ENCODE measurements at places on chromosomes 2 and 18.

GRCh38 chr2:12597610-12598009, 119.1 kb upstream of the TRIB2 start:
- DNase-seq, result no peak

GRCh38 chr2:50746526-50746925, 285.4 kb downstream of the NRXN1 start:
- DNase-seq, result no peak

DNA sequence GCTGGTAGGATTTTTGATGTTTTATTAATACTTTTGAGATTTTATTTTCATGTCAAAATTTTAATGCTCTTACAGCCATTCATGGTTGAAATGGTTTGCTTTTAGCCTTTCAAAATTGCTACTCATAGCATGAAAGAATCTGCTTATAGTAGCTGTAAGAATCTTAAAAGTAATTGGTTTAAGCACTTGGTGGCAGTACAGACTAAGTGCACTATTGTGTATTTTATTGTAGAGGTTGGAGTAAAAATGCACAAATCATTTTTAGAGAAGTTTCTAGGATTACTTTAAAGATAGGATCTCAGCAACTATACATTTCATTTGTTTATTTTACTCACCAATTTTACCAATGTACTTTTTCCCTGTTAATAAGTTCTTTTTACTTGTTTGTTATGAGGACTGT, 205.8 kb downstream of the SPAG16 start:
- DNase-seq, result no peak

- no peak for DNase-seq
Observed at GRCh38 chr2:121790276-121790956, 35.0 kb downstream of the TSN start.

DNA sequence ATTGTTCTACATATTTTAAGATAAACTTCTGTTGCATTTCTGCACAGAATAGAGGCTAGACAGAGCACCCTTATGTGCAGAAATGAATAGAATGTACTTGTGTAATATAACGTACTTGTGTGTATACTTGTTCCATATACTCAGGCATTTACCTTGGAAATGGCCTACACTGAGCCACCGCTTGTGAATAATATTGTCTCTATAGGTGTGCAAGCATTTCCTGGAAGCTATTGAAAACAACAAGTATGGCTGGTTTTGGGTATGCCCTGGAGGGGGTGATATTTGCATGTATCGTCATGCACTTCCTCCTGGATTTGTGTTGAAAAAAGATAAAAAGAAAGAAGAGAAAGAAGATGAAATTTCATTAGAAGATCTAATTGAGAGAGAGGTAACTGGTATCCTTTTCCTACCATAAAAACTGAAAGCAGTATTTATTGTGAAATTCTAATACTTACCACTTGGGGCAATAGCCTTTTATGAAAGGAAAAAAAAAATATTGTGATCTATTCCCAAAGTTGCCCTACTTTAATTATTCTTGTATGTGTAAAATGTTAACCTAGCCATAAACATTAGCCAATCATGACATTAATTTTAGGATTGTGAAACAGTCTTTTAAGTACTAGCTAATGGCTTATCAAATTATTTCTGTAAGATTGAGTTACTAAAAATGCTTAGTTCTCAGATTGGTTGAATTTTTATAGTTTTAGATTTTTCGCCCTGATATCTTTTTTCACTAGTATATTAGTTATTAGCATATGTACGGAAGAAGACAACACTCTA, 18.0 kb downstream of the ZC3H15 start:
- no peak for DNase-seq

DNA sequence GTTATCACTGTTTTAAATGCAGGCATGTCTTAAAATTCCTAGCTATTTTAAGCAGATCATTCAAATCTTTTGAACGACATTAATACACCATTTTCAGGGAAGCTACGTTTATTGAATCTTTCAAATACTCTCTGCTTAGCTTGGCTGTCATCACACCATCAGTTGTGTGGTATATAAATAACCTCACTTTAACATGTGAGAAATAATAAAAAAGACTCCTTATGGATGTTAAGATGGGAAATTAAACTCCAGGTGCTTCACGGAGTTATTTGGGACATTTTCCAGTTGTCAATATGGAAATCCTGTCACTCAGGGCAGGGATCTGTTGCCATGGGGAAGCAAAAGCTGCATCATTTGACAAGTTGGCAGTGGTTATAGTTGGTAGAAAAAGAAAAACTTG, 649.2 kb upstream of the CDH2 start:
- no peak for DNase-seq

GRCh38 chr2:201983800-201984199, 49.9 kb upstream of the FZD7 start:
- no peak for DNase-seq

- DNase-seq, result no peak
Observed at GRCh38 chr2:173264603-173265366, 89.9 kb upstream of the CDCA7 start.

DNA sequence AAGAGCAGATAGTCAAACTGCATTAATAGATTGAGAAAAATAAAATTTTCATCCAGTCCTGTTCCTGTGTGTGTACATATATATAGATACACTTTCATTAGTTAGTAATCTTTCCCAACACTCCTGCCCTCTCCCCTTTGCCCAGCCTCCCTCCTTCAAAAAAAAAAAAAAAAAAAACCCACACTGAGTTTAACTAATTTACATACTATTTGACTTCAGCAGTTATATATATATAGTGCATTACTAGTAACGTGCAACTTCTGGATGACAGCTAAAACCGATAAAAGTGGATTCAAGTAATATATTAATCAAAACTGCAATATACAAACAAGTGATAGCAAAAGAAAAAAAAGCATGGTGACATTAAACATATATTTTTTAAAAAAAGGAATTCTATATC, 1.4 kb downstream of the FIGN start:
- DNase-seq, result no peak

- no peak for DNase-seq
Observed at GRCh38 chr2:142796161-142796560, 81.3 kb upstream of the KYNU start.

DNA sequence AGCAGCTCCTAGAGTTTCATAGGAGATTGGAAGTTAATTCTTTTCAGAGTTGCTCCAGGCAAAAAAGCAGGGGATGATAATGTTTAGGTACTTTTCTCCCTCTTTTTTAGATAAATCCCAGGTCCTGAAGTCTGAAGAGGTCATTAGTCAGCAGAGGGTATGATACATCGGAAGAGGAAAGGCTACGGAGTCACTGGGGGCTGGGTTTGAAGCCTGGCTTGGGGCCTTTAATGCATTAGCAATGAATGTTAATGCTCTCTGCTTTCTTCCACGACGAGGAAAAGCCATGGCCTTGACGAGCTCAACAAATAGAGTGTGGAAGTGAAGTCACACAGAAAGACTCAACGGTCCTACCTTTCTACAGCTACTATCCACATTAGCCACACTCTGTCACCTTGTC, 235.1 kb downstream of the NCKAP5 start:
- no peak for DNase-seq

GRCh38 chr18:11851806-11852337, 659 bp downstream of the CHMP1B start:
- DNase-seq, result no peak

- DNase-seq, result no peak
Observed at GRCh38 chr2:181725476-181725875, 45.2 kb upstream of the NEUROD1 start.

- DNase-seq, result no peak
Observed at GRCh38 chr18:77530732-77531131, 281.1 kb downstream of the GALR1 start.

GRCh38 chr2:88355486-88355885, 97.0 kb downstream of the FOXI3 start:
- DNase-seq, result no peak

DNA sequence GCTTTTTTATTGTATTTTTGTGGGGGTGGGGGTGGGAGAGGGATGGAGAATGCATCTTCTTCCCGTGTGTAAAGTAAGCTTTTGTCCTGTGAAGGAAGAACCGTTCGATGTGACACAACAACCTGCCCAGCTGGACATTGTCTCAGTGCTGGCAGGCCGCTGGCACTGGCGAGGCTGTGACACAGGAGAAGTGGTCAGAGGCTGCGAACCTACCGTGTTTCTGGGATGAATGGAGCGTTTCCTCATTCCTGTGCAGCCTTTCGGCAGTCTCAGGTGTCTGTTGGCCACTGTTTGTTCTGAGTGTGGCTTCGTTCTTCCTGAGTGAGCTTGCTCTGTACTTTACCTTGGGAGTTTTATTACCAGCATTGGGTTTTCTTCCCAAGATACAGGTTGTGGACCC, 8.0 kb downstream of the RAMP1 start:
- no peak for DNase-seq

DNA sequence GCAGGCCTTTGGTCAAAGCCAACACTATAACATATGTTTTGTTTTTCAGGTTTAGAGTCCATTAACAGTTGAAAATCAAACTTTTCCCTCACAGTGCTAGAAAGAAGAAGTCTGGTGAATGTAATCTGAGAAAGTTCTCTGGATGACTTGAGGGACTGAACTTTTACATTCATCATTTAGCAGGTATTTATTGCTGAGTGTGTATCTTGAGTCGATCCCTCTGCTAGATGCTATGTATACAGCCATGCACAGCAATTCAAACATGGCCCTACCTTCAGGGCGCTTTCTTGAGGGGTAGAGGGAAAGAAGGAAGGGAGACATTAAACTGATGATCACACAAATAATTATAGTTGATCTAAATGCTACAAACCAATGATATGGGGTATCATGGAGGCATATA, 89.6 kb downstream of the CLHC1 start:
- DNase-seq, result no peak

DNA sequence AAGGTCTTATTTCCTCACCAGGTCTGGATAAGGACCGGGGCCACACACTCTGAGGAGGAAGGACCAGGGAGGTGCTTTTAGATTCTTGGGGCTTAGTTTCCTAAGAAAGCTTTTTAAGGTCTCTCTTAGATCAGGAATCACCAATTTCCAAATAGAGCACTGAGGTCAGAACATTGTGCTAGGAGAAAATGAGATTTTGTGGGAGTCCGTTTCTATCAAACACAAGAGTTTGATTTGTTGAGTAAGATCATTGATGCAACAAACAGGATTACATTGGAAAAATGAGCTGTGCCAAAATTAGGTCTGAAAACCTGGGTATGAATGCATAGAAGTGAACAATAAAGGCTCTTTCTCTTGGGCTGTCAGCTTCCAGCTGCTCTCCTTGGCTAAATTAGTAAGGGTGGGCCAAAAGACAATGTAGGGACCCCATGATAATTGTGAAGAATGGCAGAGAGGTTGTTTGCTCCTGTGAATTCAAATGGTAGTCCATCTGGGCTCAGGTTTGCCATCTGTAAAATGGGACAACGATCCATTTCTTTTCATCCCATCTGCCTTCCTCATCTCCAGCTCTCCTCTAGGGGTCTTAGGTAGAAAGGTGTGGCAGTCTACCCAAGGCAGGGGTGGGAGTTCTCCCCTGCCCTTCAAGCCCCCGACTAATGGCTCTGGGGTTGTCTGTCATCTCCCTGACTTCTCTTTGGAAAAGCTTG, 20.0 kb downstream of the IGFBP2 start:
- no peak for DNase-seq

GRCh38 chr2:45588158-45588829, 22.8 kb downstream of the SRBD1 start:
- no peak for DNase-seq

- no peak for DNase-seq
Observed at GRCh38 chr2:210477496-210477895, 937 bp upstream of the LANCL1 start.

- DNase-seq, result no peak
Observed at GRCh38 chr2:206990360-206990759, 51.0 kb downstream of the CPO start.

DNA sequence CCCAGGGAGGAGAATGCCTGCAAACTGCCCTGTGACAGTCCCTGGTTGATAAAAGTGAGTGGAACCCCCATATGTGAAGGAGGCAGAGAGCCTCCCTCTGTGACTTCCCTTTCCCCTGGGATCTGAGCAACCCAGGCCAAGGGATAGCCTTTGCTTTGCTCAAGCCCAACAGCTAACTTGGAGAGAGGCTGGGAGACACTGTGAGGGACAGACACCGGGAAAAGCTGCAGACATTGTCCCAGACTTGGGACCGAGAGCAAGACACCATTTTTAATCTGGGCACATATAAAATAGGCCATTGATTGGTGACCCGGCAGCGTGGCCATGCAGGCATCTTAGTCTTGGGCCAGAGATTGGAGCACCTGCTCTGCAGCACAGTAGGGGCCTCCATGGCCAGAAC, 96.1 kb upstream of the SALL3 start:
- no peak for DNase-seq

- no peak for DNase-seq
Observed at GRCh38 chr2:167212014-167212648, 323.9 kb downstream of the XIRP2 start.

GRCh38 chr2:9815076-9815475, 28.2 kb upstream of the TAF1B start:
- no peak for DNase-seq

GRCh38 chr2:143706354-143706753, 577.1 kb downstream of the ARHGAP15 start:
- DNase-seq, result no peak

DNA sequence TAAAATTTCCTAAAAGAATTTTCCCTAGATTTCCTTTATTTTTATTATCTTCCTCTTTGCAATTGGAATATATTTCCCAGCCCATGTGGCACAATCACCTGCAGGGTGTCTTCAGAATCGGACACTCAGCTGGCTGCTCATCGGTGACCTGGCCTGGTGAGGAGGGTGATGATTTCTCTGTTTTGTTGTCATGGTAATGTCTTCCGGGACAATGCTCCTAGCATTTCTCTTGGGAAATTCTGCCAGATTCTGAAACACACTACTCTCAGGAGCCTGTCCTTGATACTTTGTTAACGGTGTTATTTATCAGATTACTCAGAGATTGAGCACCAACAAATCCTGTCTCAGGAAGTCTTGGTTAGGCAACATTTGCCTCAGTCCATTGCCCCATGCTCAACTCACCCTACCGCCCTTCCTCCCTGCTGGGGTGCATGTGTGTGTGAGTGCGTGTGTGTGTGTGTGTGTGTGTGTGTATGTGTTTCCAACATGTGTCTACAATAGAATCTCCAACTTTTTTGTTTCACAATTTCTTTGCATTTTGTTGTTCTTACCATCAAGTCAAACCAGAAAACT, 70.3 kb downstream of the MYT1L start:
- no peak for DNase-seq

GRCh38 chr2:113894156-113894743, 4.4 kb downstream of the ACTR3 start:
- no peak for DNase-seq

DNA sequence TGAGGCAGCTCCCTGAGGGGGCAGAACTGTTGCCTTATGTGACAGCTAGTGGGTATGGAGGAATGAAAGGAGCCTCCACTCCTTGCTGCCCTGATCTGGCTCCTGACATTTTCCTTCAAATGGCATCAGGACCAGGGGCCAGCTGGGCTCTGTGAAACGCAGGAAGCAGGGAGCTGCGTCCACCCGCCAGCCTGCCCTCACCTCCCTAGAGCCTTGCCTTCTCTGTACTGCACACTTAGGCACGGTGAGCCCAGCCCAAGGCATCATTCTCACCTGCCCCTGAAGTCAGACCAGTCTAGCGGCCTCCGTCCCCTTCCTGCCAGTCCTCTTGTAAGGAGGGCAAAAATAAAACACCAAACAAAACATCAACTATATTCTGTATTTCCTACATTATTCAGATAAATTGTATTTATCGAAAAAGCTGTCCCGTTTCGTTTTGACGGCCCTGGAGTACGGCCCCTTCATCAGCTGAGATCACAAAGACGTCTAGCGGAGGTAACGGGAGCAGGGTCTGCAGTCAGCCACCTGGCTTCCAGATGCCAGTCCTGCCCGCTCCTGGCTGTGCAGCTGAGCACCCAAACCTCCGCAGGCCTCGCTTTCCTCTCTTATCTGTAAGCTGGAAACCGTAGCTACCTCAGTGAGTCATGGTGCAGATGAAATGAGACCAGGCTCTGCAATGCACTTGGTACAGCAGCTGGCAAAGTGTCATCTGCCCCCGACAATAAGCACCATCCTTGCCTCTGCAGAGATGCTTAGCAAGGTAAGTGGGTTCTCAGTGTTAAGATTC, 6.9 kb upstream of the CTDP1 start:
- DNase-seq, result no peak
